ENCODE measurements at places on chromosomes 3 and 15. TPM values are rescaled to one million over a fixed set of nuclear protein-coding genes. Genes with fewer than 3 reads are reported as not detected.

FHIT gene
- total RNA-seq: 20.5 TPM

TMEM42 gene
- 8.8 TPM for total RNA-seq

DNA sequence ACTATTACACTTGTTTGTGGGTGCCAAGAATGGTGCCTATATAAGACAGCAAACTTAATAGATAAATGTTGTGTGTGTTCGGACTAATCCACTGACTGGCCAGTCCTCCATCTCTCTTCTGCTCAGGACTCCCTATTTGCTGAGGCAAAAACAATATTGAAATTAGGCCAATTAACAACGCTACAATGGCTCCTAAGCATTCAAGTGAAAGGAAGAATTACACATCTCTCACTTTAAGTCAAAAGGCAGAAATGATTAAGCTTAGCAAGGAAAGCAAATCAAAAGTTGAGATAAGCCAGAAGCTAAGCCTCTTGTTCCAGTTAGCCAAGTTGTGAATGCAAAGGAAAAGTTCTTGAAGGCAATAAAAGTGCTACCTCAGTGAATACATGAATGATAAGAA is 126.9 kb downstream of the CCNL1 start:
- no peak for DNase-seq
- H3K4me1 ChIP-seq: peaks cover 9% of the 10 kb centered on the region
- no peak overlapping the region for H3K4me3 ChIP-seq
- H3K27me3 ChIP-seq: peaks cover 50% of the 10 kb centered on the region
- no peak overlapping the region for H3K27ac ChIP-seq

- no peaks in the 10 kb centered on the region for H3K4me1 ChIP-seq
- no peak overlapping the region for H3K4me3 ChIP-seq
- no peaks in the 10 kb centered on the region for H3K36me3 ChIP-seq
- no peak for DNase-seq
- H3K27ac ChIP-seq: no peak overlapping the region
These were observed 6.1 kb upstream of the TICRR start for GRCh38 chr15:89569090-89569745.

- H3K36me3 ChIP-seq: peaks cover 8% of the 10 kb centered on the region
- no peaks in the 10 kb centered on the region for H3K27me3 ChIP-seq
- no peak overlapping the region for H3K4me3 ChIP-seq
These were observed 18.7 kb downstream of the ISG20 start for GRCh38 chr15:88657326-88658069.

TRIM42 gene
- not detected for total RNA-seq

SENP8 gene
- 1.5 TPM for total RNA-seq

DNA sequence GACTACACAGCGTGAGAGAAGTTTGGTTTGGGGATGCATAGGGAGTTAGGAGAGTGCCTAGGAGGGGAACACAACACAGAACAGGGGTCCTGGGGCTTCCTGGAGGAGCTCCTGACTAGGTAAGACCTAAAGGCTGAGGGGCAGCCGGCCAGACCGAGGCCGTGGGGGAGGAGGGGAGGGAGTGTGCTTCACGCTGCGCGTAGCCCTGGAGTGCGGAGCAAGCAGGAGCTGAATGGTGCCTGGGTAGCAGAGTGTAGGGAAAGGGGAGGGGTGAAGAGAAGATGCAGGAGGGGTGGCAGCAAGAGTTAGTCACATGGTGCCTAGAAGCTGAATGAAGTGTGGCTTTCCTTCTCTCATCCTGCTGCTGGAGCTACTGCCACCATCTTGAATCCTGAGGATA is 32.4 kb upstream of the HHATL start:
- H3K4me1 ChIP-seq: no peaks in the 10 kb centered on the region
- no peak overlapping the region for H3K27ac ChIP-seq
- no peaks in the 10 kb centered on the region for H3K36me3 ChIP-seq
- H3K4me3 ChIP-seq: no peak overlapping the region
- no peaks in the 10 kb centered on the region for H3K27me3 ChIP-seq
